8988T (cell line): ENCODE measurements at places on chromosomes 5 and 9.

DNA sequence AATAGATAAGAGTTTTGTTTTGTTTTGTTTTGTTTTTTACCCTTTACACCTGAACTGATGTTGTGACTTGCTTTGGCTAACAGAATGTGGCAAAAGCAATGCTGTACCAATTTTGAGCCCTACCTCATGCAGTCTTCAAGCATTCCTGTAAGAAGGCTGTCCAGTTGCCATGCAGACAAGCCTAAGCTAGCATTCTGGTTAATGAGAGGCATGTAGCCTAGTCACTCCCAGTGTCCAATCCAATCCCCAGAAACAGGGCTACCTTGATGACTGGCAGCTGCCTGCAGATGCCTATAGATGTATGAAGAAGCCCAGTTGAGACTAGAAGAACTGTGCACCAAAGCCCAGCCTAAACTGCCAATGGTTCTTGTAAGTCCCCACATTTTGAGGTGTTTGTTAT is 9.4 kb upstream of the EFNA5 start:
- no peak for DNase-seq

DNA sequence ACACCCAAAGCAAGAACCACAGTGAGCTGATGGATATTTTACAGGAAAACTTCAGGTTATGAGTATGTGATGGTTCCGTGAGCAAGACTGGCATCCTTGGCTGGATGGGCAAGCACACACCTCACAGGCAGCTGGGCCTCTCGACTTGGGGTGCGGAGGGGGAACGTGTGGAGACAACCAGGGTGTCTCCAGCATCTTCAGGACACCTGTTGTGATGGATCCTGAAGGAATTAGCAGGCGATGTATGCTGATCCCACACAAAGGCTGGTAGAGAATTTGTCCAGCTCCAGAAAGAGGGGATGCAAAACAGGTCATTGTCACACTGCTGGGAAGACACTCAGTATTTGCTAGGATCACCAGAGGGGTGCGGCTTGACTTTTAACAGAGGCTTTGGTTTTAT is 42.7 kb downstream of the SECISBP2 start:
- no peak for DNase-seq

DNA sequence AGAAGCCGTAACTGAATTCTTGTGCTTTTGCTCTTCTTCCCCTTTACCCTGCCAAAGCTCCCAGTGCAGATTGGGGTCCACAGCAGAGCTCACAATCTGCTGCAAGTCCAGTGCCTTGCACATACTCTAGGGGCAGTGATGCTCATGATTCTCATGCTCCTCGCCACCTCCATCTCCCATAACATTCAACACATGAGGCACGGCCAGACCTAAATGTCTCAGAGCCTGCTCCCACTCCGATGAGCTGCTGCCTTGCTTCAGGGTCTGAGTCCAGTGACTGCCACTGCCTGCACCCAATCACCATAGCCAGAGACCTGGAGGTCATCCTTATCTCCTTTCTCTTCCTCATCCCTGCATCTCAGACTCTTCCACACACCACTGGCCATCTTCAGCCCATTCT is 10.5 kb downstream of the CSF1R start:
- peak; percentile 39 for DNase-seq

GRCh38 chr5:40436535-40437237 is 243.0 kb upstream of the PTGER4 start:
- no peak for DNase-seq

DNA sequence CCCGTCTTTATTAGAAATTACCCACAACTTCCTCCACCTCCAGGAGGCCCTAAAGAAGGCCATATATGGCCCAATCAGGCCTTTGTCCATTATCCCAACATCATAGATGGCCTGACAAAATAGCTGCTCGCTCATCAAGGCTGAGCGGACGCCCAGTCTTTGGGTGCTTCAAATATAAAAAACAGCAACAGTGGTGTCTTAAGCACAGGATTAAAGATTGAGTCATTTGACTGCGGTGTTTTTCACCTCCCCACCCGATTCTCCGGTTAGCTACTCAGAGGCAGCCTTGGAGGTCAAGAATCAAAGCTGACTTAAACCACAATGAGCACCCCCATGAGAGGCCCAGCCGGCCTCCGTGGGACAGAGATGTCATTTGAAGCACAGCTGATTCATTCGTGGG is 18.8 kb downstream of the S1PR3 start:
- DNase-seq = no peak

GRCh38 chr5:86095092-86095491 is 522.6 kb upstream of the COX7C start:
- DNase-seq = no peak

DNA sequence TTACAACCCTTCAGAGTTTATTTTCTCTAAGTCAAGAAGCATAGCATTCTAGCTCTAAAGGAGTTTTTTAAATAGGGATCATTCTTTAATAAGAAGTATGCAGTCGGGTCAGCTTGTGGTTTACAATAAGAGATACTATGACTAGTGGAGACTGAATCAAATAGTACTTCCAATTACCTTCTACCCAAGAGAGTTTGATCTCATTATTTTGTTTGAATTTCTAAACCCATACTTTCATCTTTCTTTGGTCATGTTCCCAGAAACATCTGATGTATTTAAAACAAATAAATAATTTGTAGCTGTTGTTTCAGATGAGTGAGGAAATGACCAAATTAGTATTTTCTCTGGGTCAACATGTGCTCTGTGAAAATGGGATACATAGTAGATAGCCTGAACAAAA is 160.2 kb upstream of the CDH6 start:
- no peak for DNase-seq

DNA sequence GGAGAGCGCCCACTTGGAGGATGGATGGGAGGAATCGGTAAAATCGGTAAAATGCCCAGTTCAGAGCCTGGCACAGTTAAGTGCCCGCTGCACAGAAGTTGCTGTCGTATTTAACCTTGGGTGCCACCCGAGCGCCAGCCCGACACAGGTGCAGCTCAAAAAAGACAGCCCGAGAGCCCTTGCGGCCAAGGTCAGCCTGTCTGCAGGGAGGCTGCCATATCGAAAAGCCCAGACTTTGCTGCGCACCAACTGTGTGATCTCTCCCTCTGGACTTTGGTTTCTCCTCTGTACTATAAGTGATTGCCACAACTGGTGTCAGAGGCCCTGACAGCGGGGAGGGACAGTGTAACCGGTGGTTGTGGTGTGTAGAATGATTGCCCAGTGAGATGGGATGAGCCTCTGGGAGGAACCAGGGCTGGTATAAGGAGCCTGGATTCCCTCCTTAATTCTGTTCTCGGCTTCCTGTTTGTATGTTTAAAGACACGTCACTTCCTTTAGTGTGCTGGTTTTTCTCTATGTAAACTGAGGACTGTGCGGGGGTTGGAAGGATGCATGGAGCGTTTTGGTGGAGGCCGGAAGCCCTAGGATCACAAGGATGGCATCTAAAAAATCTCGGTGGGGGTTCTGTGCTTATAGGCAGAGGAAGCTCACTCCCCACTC is 792 bp downstream of the NTMT1 start:
- no peak for DNase-seq

- DNase-seq = no peak
These were observed 123.8 kb downstream of the ASTN2 start for GRCh38 chr9:117290856-117291622.

DNA sequence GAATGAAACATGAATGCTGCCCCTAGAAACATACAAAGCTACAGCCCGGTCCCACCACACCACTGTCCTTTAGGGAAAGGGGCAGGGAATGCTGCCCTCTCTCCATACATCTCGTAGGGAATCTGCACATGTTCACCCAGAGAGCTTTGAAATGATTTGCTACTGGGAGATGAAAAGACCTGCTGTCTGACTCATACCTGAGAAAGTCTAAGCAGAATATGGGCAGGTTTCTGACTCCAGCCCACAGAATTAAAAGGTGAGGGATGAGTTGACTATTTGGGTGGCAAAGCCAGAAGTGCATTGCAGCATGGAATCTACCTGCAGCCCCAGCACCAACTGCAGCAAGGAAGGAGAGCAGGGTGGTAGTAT is 297.9 kb downstream of the TLE1 start:
- no peak for DNase-seq

DNA sequence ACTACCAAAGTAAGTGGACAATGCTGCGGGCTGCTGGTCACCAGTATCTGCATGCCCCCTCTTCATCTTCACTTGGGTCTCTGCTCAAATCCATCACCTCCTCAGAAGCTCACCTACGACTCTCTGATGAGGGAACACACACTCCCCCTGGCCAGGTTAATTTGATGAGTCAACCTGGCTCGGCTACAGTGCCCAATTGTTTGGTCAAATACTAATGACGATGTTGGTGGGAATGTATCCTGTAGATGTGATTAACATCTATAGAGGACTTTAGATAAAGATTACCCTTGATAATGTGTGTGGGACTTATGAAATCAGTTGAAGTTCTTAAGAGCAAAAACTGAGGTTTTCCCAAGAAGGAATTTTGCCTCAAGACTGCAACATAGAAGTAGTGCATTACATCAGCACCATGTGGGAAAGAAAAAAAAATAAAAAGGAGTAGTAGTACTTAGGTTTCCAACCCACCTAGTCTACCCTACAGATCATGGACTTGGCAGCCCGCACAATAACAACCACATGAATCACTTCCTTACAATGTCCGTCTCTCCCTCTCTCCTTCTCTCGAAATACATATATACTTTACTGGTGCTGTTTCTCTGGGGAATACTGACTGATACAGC is 467.3 kb downstream of the DNAH5 start:
- DNase-seq = no peak

- DNase-seq = no peak
These were observed 7.8 kb downstream of the EXOSC2 start for GRCh38 chr9:130701059-130702022.

GRCh38 chr5:37198061-37198460 is 51.1 kb downstream of the CPLANE1 start:
- DNase-seq = no peak

DNA sequence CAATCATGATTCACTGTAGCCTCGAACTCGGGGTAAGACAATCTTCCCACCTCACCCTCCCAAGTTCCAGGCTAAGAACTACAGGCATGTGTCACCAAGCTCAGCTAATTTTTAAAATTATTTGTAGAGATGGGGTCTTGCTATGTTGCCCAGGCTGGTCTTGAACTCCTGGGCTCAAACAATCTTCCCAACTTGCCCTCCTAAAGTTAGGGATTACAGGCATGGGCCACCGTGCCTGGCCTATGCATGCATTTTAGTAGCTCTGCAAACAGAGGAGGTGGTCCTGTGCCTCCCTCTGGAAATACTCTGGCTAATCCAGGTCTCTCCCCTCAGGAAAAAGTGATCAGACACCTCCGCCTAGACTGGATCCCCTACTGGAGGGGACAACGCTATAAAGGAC is 21.5 kb upstream of the TRIM14 start:
- no peak for DNase-seq

GRCh38 chr9:119634006-119634405 is 264.8 kb upstream of the BRINP1 start:
- DNase-seq = no peak

- no peak for DNase-seq
These were observed 495.1 kb downstream of the KIF4B start for GRCh38 chr5:155508673-155509072.

- DNase-seq = no peak
These were observed 117.0 kb downstream of the VAV2 start for GRCh38 chr9:133875131-133875530.

GRCh38 chr5:149228618-149229297 is 42.9 kb upstream of the AFAP1L1 start:
- peak; percentile 46 for DNase-seq

GRCh38 chr5:124504081-124504916 is 242.1 kb downstream of the ZNF608 start:
- DNase-seq = no peak

DNA sequence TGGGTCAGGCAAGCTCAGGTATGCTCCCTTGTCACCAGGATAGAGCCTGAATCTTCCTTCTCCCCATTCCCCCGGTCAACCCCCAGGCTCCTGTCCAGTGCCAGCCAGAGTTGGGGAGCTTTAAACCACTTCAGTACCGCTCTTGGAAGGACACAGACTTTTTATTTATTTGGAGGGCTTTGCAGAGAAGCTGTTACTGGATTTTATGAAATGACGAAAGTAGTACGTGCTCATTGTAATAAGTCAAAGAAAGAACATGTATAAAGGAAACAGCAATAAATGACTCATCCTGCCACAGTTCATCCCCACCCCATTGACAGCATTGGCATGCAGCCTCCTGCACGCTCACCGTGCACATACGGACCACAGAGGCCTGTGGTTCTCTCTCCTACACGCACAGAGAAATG is 230.3 kb downstream of the AUH start:
- DNase-seq = no peak

DNA sequence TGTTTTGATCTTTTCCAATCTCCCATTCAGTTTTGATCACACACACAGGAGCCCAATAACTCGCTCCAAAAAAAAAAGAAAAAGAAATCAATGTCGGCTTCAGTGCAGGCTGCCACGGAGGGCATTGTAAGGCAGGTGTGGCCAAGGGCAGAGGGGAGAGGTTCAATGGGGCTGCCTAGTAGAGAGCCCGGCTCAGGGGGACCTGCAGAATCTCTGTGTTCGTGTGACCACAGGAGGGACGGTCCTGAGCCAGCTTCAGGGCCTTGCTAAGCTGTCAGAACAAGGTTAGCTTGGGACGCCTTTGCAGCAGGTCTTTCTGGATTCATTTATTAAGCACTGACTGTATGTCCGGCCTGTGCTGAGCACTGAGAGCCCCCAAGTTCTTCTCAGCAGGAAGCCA is 22.2 kb downstream of the OLFM1 start:
- DNase-seq = no peak

DNA sequence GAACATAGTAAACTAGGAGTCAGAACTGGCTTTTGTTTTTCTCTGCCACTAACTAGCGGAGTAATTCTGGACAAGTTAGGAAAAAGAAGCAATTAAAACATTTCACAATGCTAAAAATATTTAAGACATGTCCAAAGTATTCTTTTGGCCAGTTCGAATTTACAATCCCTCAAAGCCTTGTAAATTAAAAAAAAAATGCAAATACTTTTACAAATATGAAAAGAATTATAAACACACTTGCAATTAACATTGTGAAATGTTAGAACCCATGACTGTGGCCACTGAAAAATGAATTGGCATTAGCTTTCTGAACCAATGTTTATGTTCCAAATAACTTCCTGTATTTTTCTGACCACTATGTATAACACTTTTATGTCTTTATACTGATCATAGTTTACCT is 2.2 kb downstream of the RAD1 start:
- DNase-seq = no peak

DNA sequence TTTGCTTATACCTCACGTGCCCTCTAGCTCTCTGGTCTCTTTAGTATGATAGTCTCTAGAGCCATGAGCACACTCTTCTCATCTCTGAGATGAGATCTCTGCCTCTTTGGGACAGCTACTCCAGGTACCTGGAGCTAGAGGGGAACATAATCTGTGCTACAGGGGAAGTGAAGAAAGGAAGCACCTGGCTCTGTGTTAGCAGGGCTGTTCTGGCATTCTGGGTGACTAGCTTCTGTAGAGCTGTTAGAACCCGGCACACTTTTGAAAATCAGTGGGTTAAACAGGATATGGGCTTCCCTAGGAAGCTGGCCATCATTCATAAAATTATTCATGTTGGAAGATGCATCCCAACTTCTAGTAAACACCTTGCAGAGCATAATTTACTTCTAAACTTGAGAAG is 224.8 kb downstream of the MCTP1 start:
- no peak for DNase-seq
